ENCODE measurements at places on chromosomes 11 and 22.

DNA sequence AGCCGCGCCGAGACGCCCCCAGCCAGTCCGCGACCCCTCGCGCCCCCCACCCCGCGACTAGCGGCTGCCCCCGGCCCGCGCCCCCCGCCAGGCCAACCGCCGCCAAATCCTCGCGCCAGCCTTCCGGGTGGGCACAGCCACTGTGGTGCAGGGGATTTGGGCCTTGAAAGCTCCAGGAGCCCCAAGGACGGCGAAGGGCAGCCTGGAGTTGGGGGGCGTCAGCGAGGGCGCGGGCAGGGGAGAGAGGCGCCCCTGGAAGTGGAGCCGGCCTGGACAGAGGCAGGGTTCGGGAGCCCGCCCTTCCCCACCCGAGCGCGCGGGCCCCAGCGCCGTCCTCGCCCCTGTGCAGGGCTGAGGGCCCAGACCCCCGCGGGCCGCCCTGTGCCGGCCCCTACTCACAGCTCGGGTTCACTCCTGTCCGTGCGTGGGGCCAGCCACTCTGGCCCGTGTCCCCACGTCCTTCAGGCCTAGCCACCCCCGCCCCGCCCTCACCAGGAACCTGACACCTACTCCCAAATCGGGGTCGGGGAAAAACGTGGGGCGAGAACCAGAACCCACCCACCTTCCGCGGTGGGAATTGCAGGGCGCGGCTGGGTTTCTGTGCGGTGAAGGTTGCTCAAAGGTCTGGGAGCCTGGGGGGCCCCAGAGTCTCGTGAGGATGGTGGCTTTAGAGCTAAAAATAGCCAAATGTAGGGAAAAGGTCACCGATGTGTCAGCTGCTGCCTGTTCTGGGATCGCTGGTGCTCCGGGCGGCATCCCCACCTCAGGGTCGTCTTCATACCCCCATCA is at the start of gene CPT1B:
CPT1B (minus strand) TSS at position 441 of the 789 bp plus-strand sequence. CDS start 512 bp downstream, outside the sequence.
- DNase-seq = no peak

DNA sequence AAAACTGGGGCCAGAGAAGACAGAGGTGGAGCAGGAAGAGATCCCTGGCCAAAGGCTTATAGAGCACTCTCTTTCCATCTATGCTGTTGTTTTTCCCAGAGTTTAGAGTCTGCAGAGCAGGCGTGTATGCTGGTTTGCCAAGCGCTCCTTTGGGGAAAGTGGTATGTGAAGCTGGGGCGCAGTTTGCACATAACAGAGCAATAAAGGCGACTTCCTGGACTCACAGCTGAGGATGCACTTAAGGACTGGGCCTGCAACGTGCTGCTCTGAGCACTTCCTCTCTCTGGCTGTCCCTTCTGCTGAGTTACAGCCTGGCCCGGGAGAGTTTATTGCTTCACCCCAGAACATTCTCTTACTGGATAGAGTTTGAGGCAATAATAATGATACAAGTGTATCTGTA is 41.7 kb downstream of the THAP12 start:
- no peak for DNase-seq

GRCh38 chr22:42214633-42215415 is 55.6 kb downstream of the TCF20 start:
- DNase-seq = no peak

- DNase-seq = peak; percentile 20
Measured at GRCh38 chr11:29019960-29020683, 911.9 kb downstream of the METTL15 start.

DNA sequence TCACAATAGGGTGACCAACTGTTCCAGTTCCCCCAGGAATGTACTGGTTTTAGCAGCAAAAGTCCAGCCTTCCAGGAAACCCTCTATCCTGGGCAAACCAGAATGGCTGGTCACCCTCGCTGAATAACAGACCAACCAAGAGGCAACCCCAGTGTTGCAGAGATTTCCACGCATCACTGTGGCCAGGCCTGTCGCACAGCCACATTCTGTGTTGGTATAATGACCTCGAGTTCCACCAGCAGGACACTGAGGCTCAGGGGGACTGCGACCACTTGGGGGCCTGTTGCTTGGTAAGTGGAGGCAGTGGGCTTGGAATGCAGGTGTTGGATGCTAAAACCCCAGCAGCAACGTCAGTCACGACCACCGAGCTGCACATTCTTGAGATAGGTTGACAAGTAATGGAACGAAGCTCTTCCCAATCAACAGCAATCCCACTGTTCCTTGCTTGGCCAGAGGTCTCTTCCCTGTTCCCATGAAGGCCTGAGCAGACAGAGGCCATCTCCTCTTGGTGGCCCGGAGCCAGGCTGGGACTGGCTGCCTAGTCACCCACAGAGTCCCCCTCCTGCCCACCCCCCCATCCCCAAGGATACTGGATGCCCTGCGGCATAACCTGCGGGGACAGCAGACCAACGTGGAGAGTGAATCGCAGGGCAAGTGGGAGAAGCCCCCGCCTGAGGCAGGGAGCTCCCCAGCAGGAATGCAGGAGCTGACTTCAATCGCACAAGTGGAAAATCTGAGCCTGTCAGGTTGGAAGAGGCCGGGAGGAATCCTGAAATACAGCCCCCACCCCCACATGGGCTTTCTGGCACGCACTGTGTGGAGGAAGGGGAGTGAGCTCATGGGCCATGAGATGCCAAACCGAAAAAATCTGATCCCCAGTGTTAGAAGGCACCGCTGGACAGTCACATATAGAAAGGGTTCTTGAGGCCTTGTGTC is 43.4 kb upstream of the MN1 start:
- no peak for DNase-seq

GRCh38 chr11:92136797-92137196 is 87.8 kb upstream of the FAT3 start:
- no peak for DNase-seq

- no peak for DNase-seq
Measured at GRCh38 chr11:96052921-96053651, 129.2 kb upstream of the MTMR2 start.

DNA sequence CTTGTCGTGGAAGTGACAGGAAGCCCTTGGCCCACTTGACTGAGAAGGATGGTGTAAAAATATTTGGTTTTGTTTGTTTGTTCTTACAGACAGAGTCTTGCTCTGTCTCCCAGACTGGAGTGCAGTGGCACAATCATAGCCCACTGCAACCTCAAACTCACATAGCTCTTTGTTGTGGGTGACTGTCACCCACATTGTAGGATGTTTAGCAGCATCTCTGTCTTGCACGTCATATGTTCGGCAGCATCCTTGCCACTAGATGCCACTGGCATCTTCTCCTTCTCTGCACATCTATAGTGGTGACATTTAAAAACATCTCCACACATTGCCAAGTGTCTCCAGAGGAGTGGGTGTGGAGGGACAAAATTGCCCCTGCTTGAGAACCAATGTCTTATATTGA is 56.8 kb downstream of the PRR5L start:
- no peak for DNase-seq

DNA sequence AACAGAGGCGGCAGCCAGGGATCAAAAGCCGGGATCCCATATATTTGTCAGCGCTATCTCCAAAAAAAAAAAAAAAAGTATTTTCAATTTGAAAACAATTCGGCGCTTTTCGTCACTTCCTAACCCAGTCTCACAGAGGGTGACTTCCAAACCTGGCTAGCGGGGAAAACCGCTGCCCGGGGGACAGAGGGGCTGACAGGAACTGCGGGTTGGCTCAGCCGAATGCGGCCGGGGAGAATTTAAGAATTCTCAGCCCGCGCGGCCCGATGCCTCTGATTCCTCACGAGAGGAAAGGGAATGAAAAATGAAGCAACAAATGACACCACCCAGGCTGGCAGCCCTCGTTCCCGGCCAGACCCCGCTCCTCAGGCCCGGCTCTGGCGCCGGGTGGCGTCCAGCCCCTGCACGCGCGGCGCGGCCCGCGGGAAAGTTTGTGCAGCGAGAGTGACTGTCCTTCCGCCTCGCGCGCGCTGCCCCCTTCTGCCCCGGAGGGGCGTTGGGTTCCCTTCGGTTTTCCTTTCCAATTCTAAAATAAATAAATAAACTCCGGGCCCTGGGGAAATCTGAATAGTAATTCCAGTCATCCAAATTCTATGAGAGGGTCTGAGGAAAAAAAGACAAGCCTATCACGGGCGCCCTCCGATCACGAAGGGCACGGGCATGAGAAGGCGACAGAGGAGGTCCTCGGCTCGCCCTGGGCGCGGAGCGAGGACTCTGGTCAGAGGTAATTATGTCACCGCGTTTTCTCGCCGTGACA is 4.8 kb upstream of the PAX6 start:
- no peak for DNase-seq

- DNase-seq = no peak
Measured at GRCh38 chr11:107172996-107173395, 154.7 kb upstream of the GUCY1A2 start.

DNA sequence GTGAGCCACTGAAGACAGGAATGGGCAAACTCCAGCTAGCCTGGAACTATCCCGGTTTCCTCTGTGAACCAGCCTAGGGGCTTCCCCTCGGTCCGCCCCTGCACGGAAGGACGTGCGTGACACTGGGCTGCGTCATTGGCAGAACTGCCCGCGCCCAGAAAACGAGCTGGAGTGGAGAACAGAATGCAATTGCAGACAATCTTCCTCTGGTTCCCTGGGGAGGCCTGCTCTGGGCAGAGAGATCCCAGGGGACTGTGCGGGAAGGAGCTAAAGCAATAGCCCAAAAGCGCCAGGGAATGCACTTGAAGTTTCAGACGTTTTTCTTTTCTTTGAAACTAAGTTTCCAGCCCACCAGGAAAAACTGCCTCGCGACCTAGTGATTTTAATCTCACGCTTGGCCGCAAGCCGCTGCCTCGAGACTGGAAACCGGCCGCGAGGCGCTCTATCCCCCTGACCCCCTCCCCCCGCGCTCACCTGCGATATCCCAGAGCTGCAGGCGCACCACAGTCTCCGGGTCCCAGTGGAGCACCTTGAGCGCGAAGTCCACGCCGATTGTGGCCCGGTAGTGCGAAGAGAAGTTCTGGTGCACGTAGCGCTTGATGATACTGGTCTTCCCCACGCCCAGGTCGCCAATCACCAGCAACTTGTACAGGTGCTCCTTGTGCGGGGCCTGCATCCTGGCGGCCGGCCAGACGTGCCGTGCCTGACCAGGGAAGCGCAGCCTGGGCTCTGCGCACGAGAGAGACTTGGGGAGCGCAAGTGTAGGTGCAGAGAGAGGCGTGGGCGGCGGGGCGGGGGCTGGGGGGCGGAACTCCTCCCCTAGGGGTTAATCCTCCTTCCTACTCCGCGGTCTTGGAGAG is at the start of gene RAB38:
RAB38 (minus strand) TSS at position 735 of the 860 bp plus-strand sequence; CDS start at position 676, 59 bp downstream.
- no peak for DNase-seq

DNA sequence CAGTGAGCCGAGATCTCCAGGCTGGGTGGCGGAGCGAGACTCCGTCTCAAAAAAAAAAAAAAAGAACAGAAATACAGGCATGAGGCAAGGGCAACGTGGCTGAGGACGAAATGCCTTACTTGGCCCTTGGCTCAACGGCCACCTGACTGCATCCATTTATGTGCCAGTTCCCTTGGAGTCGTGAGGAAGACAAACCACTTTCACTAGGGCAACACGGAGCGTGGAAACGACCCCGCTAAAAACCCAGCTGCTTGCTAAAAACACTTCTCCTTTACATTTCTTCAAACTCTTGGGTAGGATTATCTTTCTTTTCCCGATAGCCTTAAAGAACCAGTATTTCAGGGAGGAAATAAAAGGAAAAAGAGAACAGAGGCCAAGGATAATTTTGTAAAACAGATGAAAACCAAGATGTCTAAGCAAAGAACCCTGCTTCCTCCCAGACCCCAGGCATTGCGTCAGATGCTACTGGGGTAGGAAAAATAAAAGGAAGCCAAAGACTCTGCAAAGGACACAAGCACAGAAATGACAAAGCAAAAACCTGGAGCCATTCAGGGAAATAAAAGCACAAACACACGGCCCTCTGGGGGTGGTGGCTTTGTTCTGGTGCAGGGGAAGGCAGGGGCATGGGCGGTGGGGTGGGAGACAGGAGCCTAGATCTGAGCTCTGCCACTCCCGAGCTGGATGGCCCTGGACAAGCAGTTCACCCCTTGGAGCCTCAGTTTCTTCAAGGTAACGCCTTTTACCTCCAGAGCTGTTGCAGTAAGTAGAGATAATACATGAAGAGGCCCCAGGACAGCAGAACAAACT is 37.0 kb downstream of the PC start:
- DNase-seq = no peak

DNA sequence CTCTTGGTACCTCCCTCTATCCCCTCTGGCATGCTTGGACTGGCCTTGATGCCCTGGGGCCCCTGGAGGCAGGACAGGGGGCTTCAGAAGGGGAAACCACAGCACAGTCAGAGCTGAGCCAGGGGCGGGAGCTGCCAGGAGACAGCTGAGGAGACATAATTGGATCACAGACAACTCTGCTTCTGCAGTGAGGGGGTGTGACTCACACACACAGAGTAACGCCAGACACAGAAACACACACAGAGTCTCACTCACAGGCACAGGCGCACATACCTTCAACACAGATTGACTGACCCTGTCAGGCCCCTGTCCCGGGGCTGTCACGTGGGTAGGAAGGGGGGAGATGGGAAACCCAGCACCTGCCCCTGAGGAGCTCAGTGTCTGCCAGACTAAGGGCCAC is 20.6 kb downstream of the STARD10 start:
- no peak for DNase-seq

DNA sequence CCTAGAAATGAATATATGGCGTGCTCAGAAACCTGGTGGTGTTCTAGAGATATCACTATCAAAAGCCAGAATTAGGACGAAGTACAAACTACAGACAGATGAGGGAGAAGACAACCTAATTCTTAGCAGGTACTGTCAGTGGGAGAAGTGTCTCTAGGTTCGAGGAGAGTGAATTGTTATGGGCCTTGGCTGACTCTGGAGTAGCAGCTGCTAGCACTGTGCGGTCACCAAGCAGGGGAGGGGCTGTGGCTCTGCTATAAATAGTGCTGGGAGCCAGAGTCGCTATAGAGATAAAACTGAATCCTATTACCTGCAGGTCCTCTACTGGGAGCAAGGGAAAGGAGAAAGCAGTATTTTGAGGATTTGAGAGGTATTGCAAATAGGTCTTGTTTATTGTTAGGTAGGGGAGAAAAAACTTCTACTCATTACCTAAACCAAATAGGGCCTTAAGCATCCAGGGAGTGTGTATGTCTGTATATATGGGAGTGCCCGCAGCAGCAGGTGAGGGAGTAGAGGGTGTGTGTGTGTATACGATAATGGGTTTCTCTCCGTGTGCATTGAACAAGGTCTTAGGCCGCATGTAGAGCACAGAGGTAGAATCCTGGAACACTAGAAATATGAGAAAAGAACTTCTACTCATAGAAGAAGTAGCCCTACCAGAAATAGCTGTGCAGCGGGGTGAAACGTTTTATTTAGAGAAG is 2.2 kb downstream of the MADD start:
- no peak for DNase-seq

DNA sequence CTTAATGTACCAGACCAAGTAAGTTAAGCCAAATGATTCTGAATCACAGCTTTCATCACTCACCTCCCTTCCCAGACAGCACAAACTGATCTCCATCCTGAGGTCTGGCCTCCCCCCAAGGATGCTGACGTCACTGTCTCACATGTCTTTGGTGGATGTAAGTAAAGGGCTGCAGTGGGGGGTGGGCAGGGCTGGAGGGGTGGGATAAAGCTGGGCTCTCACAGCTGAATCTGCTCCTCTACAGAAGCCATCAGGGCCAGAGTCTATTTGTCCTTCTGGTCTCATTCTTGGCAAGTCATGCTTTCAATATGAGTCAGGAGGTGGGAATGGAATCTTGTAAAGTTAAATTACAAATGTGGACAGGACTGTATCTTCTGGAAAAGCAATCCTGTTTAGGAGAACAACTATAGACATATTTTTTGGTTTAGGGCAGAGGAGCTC is 32.7 kb downstream of the P4HA3 start:
- no peak for DNase-seq

GRCh38 chr22:19659805-19660345 is 54.4 kb upstream of the SEPTIN5 start:
- no peak for DNase-seq

GRCh38 chr11:1350086-1350725 is 39.5 kb upstream of the BRSK2 start:
- DNase-seq = no peak

- DNase-seq = no peak
Measured at GRCh38 chr22:41885116-41885515, 29.8 kb downstream of the SHISA8 start.

Measured in NCI-H748 treated with DMSO at 0.1 percent for 48 hours (cell line).